Cardiac muscle cell (in vitro differentiated cells and primary cell): ENCODE measurements at places on chromosomes 1 and 21.

DNA sequence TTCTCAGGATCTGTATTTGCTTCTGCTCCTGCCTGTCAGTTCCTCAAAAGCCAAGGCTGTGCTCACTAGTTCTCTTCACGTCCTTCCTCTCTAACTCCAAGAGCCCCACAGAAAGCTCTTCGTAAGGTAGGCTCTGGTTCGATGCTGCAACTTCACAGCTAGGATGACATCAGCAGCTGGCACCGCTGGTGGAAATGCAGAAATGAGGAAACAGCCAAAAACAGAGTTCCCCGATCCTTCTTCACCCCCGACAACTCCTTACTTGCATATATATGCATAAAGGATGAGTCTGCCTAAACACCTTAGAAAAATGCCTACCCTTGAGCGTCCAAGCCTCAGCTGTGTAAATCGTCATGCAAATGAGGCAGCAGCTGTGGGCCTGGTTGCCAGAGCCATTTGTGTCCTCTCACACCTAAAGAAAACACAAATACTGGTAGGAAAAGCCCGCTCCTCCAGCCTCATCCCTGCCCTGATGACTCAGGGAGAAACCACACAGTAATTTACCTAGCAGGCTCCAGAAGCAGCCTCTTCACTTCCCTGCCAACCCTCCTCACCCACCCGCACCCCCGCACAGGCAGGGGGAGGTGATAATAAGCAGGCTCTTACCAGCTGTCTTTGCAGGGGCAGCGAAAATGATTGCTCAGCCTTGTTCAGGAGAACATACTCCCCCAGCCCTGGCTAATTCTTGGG is 28.2 kb downstream of the BATF3 start:
- DNase-seq = no peak

GRCh38 chr1:209822706-209823105 is 5.1 kb upstream of the UTP25 start:
- no peak for DNase-seq

GRCh38 chr21:41802684-41803083 is 35.8 kb upstream of the RIPK4 start:
- no peak for DNase-seq

- DNase-seq = no peak
Observed at GRCh38 chr1:18307329-18307898, 173.3 kb upstream of the KLHDC7A start.

DNA sequence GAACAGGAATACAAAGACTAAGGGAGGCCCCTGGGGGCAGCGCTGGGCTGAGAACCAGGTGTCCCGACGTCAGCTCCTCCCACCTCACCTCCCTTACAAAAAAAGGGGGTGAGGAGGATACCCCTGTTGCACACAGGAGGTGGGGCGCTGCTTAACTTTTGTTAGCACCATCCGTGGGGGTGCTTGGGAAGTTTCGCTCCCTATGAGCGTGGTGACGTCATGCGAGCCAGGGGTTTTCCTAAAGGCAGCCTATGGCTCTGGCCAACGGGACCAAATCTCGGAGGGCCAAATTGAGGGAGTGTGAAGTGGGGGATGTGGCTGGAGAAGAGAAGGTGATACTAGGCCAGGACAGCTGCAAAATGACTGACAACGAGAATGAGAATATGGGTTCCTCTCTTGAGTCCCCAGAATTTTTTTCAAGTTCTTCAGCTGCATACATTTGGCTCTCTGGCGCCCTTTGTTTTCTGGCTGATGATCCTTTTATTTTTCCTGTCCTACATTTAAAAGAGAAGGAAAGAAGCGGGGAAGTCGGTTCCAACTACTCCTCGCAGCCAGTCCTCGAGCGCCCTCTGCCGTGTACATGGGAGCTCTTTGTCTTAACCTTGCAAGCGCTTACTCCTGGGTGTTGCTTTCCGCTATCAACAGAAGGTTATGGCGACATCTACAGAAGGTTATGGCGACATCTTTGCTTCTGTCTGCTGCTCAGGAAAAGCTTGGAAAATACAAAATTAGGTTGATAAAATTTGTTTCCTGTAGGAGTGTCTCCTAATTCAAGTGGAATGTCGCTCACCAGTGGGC is 48.0 kb upstream of the ZC3H11B start:
- DNase-seq = peak; percentile 96

- DNase-seq = peak; percentile 42
Observed at GRCh38 chr21:30044447-30045064, 104.8 kb upstream of the GRIK1 start.

DNA sequence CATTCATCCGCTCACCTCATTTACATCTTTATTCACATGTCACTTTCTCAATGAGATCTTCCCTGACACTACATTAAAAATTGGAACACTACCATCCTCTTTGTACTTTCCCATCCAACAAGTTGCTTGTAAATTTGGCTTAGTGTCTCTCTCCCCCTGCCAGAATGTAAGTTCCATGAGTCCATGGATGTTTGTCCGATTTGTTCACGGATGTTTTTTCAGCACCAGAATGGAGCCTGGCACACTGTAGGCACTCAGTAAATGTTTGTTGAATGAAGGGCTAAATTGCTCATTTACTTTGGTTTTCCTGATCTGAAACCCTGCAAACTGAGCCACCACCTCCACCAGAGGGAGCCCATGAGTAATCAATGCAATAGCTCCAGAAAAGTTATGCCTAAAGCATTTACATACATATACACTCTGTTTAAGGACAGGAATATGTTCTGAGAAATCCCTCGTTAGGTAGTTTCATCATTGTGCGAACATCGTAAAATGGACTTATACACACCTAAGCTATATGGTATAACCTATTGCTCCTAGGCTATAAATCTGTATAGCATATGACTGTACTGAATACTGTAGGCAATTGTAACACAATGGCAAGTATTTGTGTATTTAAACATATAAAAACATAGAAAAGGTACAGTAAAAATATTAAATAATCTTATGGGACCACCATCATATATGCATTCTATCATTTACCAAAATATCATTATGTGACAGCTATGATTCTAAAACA is 2.8 kb upstream of the EYA3 start:
- peak; percentile 80 for DNase-seq

DNA sequence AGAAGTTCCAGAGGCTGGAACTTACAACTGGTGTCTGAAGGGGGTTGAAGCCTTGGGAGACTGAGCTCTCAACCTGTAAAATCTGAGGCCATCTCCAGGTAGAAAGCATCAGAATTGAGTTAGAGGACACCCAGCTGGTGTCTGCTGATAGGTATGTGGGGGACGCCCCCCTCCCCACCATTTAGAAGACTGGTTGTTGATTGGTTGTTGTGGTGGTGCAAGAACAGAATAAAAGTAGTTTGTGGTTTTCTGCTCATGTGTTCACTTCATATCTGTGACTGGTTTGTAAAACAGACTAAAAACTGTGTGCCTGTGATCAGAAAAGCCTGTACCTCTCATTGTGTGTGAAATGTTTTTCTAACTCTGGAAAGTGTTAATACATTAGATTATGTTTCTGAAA is 33.2 kb upstream of the PDE4B start:
- DNase-seq = no peak

DNA sequence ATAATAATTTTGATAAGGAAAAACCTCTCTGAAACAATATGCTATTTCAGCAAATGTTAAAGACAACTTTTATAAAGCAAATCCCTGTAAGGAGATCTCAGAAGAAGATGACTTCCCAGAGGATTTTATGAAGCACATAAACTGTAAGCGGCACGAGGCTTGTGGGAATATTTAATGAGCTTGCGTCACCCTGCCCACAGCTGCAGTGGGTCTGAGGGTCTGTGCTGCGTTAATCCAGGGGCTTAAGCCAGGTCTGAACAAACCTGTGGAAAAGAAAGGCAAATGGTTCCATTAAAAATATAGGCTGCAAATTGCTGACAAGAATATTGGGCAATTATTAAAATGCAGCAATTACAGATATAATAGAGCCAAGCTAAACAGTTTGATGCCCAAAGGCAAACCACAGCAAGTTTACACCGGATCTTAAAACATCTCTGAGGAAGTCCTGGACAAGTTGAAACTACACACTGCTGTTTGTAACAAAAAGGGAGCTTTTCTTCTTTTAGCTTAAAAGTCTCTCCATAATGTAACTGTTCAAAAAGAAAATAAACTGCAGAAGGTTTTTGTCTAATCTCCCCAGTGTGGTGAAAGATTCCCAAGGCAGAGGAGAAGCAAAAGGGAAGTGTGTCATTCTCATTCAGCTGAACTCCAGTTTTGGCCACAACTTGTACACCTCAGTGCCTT is 21.8 kb downstream of the TGFBR3 start:
- DNase-seq = no peak

- no peak for DNase-seq
Observed at GRCh38 chr1:65214340-65215027, 66.5 kb downstream of the AK4 start.

GRCh38 chr21:31974454-31974985 is 101.7 kb downstream of the HUNK start:
- DNase-seq = no peak

DNA sequence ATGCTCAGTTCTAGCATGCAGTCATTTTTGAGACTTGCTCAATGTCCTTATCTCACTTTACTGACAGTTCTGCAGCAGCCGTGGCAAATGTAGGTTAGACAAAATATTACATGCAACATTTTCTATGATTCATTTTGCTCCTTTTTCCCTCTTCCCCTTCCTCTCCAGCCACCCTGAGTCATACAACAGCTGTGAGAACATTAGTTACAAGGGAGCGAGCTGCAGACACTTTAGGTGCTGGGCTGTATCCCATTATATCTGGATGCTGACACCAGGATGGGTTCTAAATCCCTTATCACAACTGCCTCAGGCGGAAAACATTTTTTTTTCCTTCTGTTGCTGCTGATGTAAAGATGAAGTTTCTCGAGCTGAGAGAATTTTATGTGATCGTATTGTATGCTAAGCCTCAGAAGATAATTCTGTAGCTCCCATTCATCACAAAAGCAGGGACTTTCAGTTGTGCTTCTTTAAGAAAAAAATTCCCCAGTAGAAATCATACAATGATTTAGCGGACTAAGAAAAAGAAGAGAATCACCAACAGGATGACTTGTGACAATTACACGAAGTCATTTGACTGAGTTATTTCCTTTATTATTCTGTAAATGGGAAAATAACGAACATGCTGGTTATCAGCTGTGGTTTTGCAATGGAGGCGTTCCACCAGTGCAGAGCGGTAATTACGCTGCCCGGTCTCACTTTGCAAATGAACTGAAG is 345.0 kb downstream of the DISC1 start:
- DNase-seq = no peak

DNA sequence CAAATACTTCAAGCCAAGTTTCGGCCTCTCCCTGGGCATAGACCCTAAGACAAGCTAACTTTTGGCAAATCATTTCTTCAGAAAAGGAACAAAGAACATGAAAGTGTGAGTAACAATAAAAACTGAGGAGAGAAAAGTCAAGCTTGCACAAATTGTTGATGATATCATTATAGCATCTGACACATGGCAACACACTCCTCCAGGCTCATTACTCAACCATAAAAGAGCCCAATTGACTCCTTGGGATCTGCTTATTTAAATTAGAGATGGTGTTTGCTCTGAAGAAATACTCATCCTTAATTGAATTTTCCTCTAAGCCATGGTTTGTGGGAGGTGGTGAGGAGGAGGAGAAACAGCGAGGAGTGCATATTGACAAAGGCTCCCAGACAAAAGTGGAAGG is 54.5 kb downstream of the TNFSF4 start:
- no peak for DNase-seq

GRCh38 chr1:3590139-3590763 is 21.1 kb downstream of the MEGF6 start:
- DNase-seq = peak; percentile 43

- DNase-seq = no peak
Observed at GRCh38 chr1:154857441-154858215, 12.5 kb downstream of the KCNN3 start.

DNA sequence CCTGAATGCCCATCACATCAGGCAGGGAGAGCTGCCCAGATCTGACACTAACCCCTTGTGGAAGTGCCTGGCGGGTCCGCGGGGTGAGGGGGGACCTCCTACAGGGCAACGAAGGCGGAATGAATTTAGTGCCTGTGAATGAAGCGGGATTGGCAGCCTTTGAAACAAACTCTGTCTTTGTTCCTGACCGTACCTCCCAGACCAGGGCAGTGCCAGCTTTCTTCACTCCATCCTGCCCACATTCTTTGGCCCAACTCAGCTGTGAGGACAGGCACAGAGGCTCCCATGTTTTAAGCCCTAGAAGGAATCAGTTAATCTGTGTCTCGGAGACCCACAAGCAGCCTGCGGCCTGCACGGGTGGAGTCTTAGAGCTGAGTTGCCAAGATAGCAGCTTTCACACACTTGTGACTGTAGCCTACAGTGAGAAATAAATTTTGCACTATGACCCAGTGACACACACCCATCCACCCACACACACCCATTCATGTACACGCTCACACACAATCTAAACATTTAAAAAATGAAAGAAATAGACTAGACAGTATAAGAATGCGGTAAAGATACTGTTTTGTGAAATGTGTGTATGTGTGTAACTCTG is 60.1 kb upstream of the USP24 start:
- DNase-seq = no peak

DNA sequence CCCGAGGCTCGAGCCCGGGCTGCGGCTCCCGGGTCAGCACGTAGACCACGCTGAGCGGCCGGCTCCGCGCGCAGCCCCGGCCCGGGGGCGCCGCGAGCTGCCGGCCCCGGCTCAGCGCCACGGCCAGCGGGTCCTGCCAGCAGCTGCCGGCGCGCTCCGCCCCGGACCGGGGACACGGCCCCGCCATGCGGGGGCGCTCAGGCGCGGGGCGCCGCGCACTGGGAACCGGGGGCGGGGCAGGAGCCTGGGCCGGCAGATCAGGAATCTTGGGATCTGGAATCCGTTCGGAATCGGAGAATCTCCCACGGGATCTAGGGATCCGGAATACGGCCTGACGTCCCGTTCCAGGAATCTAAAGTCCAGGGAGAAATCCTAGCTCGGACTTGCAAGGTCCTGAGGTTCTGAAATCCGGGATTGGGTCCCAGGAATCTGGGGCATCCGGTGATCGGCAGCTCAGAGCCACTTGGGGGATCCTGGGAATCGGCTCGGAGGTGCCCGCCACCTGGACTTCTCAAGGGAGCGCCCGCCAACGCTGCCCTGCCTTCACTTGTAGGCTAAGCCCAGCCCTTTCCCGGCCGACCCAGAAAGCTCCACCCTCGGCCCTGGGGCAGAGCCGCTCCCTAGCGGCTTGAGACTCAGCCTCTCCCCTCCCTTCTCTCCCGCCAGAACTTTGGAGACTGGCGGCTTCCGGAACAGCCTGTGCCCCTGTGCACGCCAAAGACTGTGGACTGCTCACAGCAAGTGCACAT is at the start of gene MAP3K6:
MAP3K6 (minus strand) TSS at position 551 of the 749 bp plus-strand sequence; CDS start at position 187, 364 bp downstream.
- peak; percentile 84 for DNase-seq

GRCh38 chr21:40020651-40021050 is 153.4 kb downstream of the PCP4 start:
- no peak for DNase-seq

DNA sequence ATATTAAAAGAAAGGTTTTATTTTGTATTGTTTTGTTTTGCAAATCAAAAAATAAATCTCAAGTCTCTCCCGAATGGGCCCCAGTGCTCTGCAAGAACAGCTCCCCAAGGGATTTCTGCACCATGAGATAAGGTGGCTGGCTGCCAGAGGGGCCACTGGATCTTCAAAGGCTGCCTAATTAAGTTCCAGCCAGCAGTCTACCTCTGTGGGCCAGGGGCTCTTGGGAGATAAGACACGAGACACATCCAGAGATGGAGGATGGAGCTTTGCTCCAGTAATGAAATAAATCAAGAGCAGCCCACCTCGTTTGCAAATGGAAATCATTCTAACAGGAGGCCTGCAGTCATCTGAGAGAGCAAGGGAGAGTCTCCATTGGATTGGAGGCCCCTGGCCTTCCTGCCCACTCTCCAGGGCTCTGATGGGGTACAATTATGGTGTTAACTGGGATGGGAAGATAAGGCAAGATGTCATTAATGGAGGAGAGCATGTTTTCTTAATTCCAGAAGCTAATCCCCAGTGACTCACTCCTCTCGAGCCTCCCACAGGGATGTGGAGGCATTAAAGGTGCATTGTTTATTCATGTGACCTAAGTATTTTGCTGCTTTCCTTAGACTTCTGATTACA is 155.2 kb upstream of the KAZN start:
- DNase-seq = peak; percentile 22
